Stimulated activated CD4-positive, alpha-beta T cell treated with anti-CD3 and anti-CD28 coated beads, Interleukin-1b, Interleukin-23, amount 100 ng/mL, for 1 hour (primary cell): ENCODE measurements at places on chromosomes 1 and 21.
A peak's percentile ranks its signal among the peaks of the same experiment; 100 is the strongest.

- no peak for DNase-seq
Measured at GRCh38 chr1:230186003-230186863, 119.2 kb downstream of the GALNT2 start.

DNA sequence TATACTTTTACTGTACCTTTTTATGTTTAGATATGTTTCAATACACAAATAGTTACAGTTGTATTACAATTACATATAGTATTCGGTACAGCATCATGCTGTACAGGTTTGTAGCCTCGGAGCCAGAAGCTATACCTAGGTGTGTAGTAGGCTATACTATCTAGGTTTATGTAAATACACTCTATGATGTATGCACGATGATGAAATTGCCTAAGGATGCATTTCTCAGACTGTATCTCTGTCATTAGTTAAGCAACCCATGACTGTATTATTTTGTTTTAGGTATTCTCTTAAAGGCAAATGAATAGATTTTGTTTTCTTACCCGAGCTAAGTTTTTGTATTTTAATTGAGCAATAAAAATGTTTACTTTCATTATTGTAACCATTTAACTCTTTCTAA, 56.4 kb downstream of the SPATA17 start:
- no peak for DNase-seq

GRCh38 chr1:227356620-227357146, 38.4 kb upstream of the CDC42BPA start:
- no peak for DNase-seq

DNA sequence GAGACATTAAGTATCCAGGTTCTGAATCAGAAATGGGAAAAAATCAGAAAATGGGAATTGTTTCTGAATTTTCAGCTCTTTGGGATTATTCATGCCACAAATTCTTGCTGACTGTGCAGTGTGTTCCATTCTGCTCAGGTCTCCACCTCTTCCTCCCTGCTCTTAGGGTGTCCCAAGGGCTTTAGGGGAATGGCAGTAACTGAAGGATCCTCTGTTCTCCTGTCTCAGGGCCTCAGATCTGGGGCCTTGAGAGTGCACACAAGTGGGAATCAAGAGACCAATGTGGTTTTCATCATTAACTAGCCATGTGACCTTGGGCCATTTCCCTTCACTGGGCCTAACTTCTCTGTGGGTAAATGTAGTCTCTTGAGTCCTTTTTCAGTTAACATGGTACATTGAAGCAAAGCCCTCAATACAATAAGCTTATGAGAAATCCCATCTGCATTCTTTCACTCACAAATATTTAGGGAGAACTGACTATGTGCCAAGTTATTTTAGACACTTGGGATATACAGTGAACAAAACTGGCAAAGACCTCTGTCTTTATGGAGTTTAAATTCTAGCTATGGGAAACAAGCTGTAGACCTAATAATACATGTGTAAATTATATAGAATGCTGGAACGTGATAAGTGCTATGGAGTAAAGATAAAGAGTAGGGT, 75.7 kb upstream of the SPATA6 start:
- DNase-seq: no peak

- DNase-seq: no peak
Measured at GRCh38 chr21:42306366-42307035, 8.7 kb downstream of the TFF3 start.

GRCh38 chr1:55057956-55058298, 18.6 kb downstream of the PCSK9 start:
- no peak for DNase-seq

- DNase-seq: no peak
Measured at GRCh38 chr1:27719286-27720251, 6.2 kb upstream of the FAM76A start.

DNA sequence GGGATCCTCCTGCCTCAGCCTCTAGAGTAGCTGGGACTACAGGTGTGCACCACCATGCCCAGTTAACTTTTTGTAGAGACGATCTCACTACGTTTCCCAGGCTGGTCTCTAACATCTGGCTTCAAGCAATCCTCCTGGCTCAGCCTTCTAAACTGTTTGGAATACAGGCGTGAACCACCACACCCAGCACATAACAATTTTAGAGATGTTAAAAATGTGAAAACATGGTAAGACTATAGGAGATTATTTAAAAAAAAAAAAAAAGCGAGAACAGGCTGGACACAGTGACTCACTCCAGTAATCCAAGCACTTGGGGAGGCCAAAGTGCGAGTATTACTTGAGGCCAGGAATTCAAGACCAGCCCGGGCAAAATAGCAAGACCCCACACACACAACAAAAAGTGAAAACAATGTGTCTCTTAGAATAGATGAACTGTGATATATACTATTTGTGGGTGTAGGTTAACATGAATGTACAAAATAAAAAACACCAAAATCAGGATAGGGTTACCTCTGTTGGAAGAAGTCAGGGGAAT, 19.6 kb downstream of the CCDC18 start:
- DNase-seq: no peak

DNA sequence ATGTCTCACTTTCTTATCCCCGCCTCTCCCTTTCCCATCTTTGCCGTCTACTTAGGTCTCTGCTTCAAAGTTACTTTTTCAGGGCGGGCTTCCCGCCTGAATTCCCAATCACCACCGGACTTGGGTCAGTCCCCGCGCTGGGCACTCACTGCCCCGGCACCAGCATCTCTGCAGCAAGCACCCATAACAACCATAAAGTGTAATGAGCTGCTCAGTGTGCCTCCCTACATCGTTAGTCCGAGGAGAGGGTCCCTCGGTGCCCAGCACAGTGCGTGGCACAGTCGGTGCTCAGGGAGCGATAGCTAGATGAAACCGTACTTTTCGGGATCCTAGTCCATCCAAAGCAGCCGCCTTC, 633 bp upstream of the CTPS1 start:
- DNase-seq: no peak

DNA sequence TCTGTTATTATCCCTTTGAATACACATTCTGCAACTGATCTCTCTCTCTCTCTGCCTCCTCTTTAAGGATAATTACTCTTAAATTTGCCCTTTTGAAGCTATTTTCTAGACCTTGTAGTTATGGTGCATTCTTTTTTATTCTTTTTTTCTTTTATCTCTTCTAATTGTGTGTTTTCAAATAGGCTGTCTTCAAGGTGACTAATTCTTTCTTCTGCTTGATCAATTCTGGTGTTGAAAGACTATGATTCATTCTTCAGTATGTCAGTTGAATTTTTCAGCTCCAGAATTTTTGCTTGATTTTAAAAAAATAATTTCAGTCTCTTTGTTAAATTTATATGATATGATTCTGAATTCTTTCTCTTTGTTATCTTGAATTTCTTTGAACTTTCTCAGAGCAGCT, 95.6 kb upstream of the GPR52 start:
- DNase-seq: no peak

- no peak for DNase-seq
Measured at GRCh38 chr1:151718011-151718431, 1.4 kb upstream of the CELF3 start.

GRCh38 chr21:25965951-25966707, 204.4 kb downstream of the APP start:
- DNase-seq: no peak

GRCh38 chr1:199411506-199411905, 616.0 kb upstream of the NR5A2 start:
- DNase-seq: no peak

DNA sequence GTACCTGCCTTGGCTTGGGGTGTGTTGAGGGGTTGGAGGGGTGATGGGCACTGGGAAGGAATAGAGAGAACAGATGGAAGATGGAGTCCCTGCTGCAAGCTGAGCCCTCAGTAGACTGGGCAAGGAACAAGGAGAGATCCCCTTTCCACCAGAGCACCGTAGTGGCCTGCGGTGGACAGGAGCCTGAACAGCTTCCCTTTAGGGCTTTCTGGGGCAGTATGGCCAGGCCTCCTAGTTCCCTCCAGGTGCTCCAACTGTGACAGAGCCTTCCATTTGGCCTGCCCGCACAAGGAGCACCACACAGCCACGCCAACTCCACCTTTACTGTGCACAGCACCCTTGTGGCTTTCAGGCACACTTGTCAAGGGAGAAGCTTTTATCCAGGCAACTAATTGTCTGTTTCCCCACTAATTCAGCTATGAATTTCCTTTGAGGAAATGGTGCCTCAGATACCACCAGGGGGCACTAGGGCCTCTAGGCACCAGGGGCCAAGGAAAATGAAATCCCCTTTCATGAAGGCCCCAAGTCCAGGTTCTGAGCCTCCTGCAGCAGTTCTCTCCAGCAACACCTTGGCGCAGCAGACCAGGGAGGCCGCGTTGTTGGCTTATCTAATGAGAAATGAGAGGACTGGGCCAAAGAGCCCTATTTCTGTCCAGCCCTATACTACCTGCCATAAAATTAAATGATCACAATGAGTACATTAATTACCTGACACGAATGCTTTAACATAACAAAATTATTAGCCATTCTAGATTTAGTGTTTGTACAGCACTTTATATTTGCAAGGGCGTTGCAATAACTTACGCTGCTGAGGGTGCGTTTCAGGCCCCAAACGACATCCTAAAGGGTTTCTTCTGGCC, 23.1 kb upstream of the ERI3 start:
- DNase-seq: peak; percentile 11

DNA sequence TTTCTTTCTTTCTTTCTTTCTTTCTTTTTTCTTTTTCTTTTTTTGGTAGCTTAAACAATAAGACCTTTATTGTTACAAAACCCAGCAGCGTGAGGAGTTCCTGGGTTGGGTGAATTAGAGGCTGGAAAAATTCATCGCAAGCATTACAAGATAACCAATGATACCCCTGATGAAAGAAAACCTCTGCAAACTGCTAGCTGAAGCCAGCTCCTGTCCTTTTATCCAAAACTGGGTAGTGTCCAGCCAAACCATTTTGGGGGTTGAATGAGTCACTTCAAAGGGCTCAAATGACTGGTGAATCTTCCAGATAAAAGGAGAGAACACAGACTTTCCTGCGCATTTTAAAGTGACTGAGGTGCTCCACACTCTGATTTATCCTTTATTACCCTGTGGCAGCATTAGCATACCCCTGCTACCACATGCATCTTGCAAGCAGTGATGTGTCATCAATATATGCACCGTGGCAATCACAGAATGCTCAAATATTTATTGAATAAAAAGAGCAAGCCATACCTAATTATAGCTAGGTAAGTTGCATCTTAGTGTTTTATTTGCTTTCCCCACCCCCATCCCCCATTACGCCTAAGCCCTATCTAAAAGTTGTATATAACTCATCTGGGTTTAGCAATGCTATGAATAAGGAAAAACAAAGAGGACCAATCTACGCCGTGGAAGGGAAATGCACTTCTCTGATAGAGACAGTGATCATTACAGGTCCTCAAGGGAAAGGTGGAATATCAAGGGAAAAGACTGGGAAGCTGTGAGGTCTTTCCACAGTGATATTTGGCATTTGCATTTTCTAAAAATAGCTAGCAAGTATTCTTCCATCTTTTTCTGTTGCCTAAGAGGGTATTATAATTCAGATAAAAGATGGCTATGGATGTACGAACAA, 32.4 kb upstream of the CEP350 start:
- DNase-seq: no peak

- no peak for DNase-seq
Measured at GRCh38 chr1:66652556-66652955, 99.7 kb upstream of the DYNLT5 start.

DNA sequence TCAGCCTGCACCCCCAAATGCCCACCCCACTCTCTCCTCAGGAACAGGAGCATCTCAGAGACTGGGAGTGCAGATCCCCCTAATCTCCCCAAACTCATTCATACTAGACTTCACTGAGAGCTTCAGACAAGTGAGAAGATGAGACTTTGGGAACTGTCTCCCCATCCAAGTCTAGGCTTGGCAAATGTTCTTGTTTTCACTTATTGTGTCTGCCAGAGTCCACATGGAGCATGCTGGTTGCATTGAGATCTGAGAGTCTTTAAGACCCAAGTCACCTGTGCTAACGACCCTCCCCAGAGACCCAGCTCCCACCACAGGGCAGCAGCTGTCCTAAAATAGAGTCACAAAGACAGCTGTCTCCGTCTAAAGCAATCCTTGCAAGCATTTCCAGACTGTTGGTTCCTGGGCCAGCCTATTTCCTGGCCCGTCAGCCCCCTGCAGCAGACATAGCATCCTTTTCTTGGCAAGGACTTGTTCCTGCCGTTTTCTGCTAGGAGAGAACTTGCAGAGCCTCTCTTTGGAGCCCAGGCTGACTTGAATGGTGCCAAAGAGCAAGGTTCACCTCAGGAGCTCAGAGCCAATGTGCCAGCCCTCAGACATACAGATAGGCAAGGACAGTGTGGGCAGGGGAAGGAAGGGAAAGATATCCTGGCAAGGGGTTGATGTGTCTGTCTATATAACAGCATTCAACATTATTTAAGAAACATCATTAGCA, 1.9 kb upstream of the CNTN2 start:
- DNase-seq: no peak

DNA sequence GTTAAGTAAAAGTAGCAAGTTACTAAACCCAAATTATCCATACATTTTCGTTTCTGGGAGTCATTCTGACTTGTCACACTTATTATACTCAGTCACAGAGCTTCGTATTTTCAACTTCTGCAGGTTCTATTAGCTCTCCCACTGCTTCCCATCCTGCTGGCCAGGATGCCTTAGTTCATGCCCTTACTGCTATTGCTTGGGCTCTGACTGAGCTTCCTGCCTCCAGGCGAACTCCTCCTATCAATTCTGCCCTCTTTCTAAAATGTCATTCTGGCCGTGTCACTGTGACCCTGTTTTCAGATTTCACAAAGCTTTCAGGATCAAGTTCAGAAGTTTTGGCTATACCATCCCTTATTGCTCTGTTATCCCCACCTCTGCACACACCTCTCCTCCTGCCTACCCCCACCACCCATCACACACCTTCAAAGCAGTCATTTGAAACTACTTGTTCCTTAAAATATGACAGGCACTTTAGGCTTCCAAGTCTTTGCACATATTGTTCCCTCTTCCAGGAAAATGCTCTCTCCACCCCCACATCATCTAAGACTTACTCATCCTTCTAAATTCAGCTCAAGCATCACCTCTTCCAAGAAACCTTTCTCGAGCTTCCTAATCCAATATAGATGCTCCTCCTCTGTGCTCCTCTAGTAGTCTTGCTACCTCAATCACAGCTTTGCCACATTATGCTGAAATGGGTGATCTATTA, 278.0 kb downstream of the BRINP2 start:
- DNase-seq: no peak

DNA sequence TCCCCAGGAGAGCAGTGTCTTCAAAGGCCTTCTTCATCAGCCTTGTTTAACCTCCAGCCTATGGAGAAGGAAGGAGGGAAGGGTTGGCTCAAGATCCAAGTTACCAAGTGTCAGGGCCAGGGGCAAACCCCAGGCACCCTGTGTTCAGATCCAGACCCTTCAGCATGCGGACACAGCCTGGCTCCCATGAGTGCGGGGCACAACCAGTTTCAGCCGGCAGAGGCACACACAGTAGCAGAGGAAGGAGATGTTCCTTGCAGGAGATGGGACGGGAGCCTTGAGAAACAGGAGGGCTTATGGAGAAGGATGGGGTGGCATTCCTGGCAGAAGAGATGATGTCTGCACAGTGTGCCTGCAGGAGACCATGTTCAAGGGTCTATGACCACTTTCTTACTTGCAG, 161.7 kb upstream of the EDN2 start:
- DNase-seq: no peak

GRCh38 chr1:6144647-6145395, 35.3 kb downstream of the CHD5 start:
- no peak for DNase-seq

- DNase-seq: no peak
Measured at GRCh38 chr1:232986527-232986922, 36.1 kb downstream of the NTPCR start.
